ENCODE measurements at places on chromosomes 16 and 17.

- DNase-seq = peak; percentile 61
Observed at GRCh38 chr17:45942284-45942683, 47.9 kb downstream of the MAPT start.

DNA sequence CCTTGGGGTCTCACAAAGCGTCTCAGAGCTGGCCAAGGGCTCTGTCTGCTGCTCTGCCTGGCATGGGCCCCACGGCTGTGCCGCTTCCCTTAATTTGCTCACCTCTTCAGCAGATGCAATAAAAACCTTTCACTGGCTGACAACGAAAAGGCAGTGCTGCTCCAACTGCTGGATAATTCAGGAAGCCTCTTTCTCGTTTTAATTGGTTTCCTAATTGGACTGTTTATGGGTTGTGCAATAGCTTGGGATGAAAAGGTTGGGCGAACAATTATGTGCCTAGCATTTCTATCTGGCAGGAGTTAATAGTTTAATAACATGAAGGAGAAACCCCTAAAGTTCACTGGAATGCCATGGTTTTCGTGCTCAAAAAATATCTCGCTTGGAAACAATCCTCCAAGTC lies 234.1 kb upstream of the IRX5 start:
- no peak for DNase-seq

DNA sequence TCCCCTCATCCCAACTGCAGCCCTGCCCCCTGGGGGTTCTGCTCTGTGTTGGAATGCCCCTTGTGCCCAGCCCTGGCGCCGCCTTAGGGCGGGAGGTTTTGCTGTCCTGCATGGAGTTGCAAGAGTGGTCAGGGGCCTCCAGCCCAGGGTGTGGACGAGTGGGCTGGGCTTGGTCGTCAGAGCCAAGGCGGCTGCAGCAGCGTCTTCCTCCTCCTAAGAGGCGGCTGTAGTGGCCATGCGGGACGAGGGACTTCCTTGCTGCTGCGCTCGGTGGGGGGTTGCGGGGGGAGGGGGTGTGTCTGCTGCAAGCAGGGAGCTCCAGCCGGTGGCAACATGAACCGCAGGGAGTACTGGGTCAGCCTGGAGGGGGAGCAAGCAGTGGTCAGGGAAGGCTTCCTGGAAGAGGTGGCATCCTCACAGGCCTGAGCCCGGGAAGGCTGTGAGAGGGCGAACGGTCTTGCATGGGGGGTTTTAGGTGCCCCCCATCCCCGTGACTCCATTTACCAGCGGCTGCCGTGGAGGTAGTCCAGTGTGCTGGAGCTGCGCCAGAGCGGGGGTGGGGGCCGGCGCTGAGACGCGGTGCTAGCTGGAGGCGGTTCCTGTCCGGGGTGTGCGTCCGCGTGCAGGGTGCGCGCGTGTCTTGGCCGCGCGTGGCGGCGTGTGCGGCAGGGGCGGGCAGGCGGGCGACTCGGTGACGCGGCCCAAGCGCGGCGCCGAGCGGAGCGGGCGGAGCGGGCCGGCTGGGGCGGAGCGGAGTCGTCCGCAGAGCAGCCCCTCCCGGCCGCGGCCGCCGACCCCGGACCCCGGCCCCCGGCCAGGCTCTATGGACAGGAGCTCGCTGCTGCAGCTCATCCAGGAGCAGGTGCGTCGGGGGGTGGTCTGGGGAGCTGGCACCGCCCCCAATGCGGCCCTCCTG lies at the start of gene RHBDL1:
RHBDL1 (plus strand) TSS at position 704 of the 916 bp plus-strand sequence; CDS start at position 824, 120 bp downstream.
- DNase-seq = no peak

- no peak for DNase-seq
Observed at GRCh38 chr17:71941920-71942319, 178.9 kb upstream of the SOX9 start.

- no peak for DNase-seq
Observed at GRCh38 chr17:69997332-69997731, 77.7 kb upstream of the KCNJ16 start.

GRCh38 chr17:75635610-75636202 lies 2.5 kb downstream of the SMIM5 start:
- no peak for DNase-seq

DNA sequence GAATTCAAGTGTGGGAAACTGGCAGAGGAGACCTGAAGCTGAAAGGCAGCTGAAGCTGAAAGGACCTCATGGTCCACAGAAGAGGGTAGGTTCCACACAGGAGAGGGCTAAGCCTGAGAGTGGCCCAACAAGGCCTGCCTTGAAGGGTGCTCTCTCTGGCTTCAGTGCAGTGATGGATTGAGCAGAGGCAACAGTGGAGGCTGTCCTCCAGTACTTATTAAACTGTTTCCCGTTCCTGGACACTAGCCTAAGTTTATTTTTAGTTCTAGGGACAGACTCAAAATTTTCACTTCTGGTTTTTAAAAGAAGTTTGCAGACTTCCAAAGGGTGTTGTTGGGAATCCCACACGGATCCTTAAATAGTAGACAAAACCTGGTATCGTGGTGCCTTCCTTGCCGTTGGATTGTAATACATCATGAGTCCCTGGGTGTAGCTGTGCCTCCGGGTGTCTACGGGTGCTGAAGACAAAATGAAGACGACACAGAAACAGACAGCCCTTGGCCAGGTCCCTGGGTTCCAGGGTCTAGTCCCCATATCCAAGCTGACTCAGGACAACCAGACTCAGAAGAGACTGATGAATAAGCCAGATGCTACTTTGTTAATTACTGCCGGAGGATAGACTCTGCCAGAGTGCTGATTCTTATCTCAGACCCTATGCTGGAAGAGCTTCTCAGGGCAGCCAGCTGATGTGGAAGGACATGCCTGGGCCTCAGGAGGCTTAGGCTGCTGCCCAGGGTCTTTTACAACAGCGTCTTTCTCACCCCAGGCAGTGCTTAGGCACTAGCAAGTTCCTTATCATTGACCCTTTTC lies 7.1 kb upstream of the CMTM4 start:
- no peak for DNase-seq

GRCh38 chr16:58212824-58213655 lies 15.1 kb upstream of the CSNK2A2 start:
- DNase-seq = no peak

- DNase-seq = no peak
Observed at GRCh38 chr16:74721716-74722115, 21.1 kb upstream of the MLKL start.

DNA sequence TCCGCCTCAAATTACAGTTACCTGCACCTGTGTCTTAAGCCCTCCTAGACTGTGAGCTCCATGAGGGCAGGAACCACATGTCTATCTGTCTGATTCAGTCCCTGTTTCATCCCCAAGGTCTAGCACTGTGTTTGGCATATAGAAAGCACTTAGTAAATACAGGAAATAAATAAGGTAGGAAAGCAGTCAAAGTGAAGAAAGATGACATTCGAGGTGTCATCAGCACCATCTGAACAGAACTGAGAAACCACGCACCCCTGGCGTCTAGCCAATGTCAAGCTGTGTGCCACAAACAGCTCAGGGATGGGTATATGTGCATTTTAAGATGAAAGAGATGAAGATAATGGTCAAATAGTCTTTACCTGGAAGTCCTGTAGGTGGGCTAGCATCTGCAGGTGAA lies 79.6 kb upstream of the ATP2A3 start:
- DNase-seq = no peak

GRCh38 chr16:24846548-24847357 lies 990 bp downstream of the SLC5A11 start:
- DNase-seq = no peak

DNA sequence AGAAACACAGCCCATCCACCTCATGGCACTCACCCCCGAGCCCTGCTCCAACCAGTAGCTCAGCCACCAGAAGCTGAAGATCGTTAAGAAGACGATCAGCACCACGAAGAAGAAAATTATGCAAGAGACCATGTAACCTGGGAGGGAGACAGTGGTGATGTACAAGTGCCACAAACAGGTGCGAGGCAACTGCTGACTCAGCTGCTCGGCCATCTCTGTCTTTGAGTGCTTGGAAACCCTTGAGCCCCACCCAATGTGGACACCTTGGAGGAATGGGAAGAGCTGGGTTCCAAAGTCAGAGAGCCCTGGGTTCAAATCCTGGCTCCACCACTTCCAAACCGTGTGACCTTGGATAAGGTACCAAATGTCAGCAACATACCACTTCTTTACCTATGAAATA lies 38.1 kb upstream of the ABCC12 start:
- DNase-seq = no peak

DNA sequence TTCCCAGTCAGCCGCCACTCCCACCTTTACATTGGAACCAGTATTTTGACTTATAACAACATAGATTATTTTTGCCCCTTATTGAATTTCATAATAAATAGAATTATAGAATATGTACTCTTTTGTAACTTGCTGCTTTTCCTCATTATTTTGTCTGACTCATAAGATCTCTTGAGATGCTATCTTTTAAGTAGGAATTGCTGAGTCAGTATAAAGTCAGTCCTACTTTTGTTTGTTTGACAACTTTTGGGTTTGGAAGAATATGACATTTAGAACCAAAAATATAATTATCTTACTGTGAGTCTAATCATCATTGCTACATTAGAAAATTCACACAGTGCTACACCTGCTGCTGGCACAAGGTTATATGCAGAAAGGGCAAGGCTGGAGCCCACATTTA lies 69.7 kb downstream of the STXBP4 start:
- no peak for DNase-seq

DNA sequence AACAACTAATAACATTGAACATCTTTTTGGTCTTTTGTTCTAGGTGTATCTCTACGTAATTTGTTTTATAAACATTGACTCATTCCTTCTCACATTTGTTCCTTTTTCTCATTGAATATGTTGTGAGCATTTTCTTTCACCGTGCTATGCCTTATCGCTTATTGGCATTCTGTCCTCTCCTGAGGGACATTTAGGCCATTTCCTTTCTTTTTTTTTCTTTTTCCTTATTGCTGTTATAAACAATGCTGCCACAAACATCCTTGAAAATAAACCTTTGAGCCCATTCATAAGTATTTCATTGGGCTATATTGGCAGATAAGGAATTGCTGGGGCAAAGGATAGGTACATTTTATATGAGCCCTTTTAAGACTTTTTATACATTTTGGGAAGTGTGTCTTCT lies 32.4 kb downstream of the WSCD1 start:
- DNase-seq = no peak

DNA sequence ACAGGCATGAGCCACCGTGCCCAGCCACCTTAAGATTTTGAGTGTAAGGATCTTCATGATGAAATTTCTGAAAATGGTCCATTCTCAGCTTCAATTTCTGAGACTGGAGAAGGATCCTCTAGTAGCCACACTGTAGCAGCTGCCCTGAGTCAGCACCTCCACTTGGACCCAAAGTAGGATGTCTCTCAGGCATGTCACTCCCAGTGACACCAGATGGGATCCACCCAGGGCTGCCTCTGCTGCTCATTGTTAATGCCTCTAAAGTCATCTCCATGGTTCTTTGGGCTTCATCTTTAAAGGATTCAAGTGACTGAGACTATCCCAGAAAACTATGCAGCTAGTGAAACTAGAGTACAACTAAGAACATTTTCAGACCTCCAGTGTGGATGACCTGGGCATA lies 7.9 kb downstream of the PLD6 start:
- DNase-seq = no peak

- DNase-seq = no peak
Observed at GRCh38 chr17:63699638-63700527, at the start of gene LIMD2. Gene LIMD2 (minus strand): TSS chr17:63700125. CDS start chr17:63699298, 827 bp downstream.

DNA sequence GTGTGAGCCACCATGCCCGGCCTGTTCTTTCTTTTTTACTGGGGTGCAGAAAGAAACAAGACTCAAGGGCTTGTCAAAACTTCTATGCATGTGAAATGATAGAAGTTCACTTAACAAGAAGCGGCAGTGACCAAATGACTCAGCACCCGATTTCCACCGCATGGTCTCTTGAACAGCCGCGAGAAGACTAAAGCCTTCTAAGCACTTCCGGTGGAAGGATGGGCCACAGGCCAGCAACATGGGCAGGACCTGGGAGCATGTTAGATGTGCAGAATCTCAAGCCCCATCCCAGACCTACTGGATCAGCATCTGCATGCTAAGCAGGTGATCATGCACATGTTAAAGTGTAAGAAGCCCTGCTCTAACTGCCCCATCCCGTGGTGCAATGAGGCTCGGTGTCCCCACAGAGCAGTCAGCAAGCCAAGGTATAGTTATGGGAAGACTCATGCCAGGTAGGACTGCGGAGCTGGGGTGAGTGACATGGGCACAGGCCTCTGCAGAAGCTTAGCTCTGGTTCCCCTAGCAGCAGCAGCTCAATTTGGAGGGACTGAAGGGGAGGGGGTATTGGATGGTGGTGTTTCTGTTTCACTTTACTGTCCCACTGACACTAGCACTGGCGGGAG lies 88.5 kb upstream of the HNF1B start:
- DNase-seq = no peak

DNA sequence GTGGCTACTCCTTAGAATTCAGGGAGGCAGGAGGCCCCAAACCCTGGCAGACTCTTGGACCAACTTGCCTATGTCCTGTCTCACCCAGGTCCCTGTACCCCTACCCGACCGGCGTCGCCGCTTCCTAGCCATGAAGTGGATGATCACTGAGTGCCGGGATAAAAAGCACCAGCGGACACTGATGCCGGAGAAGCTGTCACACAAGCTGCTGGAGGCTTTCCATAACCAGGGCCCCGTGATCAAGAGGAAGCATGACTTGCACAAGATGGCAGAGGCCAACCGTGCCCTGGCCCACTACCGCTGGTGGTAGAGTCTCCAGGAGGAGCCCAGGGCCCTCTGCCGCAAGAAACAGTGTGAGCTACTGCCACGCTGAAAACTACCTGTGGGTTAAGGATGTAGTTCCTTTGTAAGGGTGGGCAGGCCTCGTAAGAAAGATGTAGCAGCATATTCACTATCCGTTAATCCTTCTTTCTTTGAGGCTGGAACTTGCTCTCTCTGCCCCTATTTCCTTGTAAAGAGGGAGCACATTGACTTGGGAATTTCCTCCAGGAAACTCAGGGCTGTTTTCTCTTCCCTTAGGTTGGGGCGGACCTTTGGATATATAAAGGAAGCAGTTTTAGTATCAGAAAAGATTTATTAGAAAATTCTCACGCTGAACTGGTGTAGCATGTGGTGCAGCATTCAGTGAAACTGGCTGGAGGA lies 4.1 kb downstream of the MRPS7 start:
- no peak for DNase-seq

GRCh38 chr17:44557651-44558285 lies 484 bp downstream of the FZD2 start:
- no peak for DNase-seq

DNA sequence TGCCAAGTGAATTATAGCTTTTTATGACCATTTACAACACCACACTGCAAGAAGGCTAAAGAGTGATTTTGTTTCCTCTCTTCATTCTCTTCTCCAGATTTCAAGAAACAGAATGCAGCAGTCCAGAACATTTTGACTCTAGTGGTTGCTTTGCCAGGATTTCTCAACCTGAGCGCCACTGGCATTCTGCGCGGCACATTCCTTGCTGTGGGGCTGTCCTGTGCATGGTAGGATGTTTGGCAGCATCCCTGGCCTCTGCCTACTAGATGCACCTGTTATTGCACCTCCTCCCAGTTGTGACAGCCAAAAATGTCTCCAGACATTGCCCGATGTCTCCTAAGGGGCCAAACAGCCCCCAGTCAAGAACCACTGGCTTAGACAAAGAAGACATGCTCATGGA lies 25.7 kb upstream of the SLC39A11 start:
- no peak for DNase-seq

- DNase-seq = peak; percentile 36
Observed at GRCh38 chr16:30096105-30096861, at the start of gene YPEL3. Gene YPEL3 (minus strand): TSS chr16:30096213. CDS start chr16:30095482, 731 bp downstream.

GRCh38 chr17:76085731-76086366 lies 6.9 kb downstream of the ZACN start:
- DNase-seq = no peak

- no peak for DNase-seq
Observed at GRCh38 chr17:14688134-14688533, 387.3 kb downstream of the HS3ST3B1 start.

- DNase-seq = peak; percentile 8
Observed at GRCh38 chr17:76558198-76559095, 18.6 kb downstream of the PRCD start.

Data from NCI-H2029 treated with DMSO at 0.1 percent for 48 hours (cell line).